ENCODE measurements at places on chromosomes 1 and 21. TPM values are rescaled to one million over a fixed set of nuclear protein-coding genes. Genes with fewer than 3 reads are reported as not detected.

The LCA5L gene
- total RNA-seq, result 3.6 TPM

The SLAMF8 gene
- total RNA-seq, result 0.30 TPM

The CCDC181 gene
- total RNA-seq, result 3.8 TPM

The TMEM39B gene
- 4.7 TPM for total RNA-seq

The APCS gene
- not detected for total RNA-seq

Measured in renal cortical epithelial cell (primary cell).